Activated CD8-positive, alpha-beta memory T cell treated with anti-CD3 and anti-CD28 coated beads for 4 hours (primary cell): ENCODE measurements at places on chromosomes 1 and 21.
A peak's percentile ranks its signal among the peaks of the same experiment; 100 is the strongest.

- DNase-seq: no peak
Observed at GRCh38 chr1:113226148-113226547, 153.2 kb downstream of the LRIG2 start.

GRCh38 chr1:227947676-227948492, at the start of gene WNT9A:
Gene WNT9A, minus strand, starts transcription at chr1:227947932. Its CDS starts 45 bp downstream, at chr1:227947887.
- DNase-seq: no peak

DNA sequence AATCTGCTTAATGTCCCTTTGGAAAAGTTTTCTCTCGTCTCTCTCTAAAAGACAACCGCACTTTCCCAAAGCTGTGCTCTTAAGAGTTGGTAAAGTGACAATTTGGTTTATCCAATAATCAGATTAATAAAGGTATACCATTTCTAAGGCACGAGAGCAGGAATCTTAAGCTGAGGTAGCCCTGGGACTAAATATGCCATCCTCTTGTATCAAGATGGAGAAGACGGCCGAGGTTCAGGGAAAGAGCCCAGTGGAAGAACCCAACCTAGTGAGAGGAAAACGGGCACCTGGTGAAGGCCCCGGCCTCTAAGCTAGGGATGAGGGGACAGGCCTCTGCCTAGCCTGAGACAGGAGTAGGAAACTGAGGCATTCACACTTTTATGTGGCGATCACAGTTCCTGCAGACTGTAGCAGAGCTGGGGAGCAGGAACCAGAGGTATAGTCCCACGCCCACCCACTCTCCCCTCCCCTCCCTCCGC, 334 bp upstream of the SARS1 start:
- DNase-seq: no peak

- no peak for DNase-seq
Observed at GRCh38 chr1:205813755-205814058, 709 bp upstream of the SLC41A1 start.

DNA sequence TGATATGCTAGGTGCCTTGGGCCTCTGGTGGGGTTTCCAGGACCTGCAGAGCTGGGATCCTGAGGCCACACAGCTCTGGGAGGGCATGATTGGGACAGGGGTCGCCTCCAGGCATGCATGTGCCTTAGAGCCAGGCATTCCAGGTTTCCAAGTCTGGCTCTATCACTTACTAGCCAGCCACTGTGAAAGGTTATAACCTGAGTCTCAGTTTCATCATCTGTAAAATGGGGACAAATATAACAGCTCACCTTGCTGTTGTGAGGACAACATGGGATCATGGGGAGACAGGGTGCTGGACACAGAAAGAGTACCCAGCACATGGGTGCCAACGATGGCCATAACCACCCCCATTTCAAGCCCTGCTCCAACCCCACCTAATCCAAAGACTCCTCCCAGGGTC, 2.7 kb downstream of the CHI3L1 start:
- DNase-seq: no peak

- no peak for DNase-seq
Observed at GRCh38 chr1:2443277-2444137, 31.1 kb upstream of the PEX10 start.

DNA sequence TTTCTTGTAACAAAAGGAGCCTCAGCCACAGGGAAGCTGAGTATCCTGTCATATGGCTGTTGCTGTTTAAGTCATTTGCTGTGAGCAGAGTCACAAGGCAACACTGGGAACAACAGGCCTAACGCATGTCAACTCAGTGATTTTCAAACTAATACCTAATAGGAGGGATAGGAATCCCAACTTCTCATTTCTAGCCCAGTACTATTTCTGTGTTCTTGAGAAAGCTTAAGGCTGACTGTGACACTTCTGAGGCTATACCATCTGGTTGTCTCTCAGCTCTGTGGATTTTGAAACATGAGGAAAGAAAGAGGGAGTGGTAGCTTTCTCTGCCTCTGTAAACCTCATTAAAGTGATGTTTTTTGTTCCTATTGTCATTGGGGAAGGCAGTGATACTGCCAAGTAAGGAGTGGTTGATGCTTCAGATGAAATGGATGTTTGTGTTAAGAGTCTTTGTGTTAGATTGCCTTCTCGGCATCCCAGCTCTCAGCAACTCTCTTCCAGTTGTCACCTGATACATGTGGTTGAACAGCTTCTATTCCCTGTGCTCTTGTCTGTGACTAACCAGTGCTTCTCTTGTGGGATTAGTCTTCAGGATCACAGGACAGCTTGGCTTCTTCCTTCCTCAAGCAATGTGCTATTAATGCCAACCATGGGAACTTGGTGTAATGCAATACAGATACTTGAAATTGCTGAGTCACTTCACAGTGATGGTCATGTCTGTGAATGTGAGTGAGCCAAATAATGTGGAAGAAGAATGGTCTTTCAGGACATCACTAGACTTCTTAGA, 166.8 kb upstream of the IVNS1ABP start:
- no peak for DNase-seq

- no peak for DNase-seq
Observed at GRCh38 chr1:155339515-155340097, 18.9 kb downstream of the RUSC1 start.

DNA sequence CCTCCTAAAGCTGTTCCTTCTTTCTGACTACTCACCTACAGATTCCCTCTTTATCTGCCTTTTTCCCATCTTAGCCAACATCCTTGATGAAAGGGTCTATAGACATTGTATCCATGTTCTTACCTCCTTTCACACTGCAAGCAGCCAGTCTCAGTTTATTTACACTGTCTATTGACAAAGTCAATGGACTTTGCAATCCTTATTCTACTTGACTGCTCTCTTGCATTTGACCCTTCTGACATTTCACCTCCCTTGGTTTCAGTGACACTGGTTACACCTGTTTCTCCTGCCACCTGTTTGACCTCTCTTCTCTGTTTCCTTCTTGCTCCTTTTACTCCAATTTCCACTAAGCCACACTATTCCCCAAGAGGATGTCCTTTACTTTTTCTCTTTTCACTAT, 224.0 kb upstream of the SNX7 start:
- DNase-seq: no peak

DNA sequence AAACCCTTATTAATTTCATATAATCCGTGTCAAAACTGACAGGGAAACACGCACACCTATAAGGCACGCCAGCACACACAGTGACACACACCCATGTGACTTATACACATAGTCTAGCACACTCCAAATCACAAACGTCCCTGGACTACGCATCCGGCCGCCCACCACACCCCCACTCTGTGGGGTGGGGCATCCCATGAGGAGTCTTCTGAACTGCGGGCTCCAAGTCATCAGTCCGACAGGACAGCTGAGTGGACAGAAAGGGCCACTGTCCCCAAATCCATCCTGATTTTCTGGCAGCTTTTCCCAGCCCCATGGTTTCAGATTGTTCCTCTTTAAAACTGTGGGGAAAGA, 829 bp downstream of the PEA15 start:
- DNase-seq: peak; percentile 24

DNA sequence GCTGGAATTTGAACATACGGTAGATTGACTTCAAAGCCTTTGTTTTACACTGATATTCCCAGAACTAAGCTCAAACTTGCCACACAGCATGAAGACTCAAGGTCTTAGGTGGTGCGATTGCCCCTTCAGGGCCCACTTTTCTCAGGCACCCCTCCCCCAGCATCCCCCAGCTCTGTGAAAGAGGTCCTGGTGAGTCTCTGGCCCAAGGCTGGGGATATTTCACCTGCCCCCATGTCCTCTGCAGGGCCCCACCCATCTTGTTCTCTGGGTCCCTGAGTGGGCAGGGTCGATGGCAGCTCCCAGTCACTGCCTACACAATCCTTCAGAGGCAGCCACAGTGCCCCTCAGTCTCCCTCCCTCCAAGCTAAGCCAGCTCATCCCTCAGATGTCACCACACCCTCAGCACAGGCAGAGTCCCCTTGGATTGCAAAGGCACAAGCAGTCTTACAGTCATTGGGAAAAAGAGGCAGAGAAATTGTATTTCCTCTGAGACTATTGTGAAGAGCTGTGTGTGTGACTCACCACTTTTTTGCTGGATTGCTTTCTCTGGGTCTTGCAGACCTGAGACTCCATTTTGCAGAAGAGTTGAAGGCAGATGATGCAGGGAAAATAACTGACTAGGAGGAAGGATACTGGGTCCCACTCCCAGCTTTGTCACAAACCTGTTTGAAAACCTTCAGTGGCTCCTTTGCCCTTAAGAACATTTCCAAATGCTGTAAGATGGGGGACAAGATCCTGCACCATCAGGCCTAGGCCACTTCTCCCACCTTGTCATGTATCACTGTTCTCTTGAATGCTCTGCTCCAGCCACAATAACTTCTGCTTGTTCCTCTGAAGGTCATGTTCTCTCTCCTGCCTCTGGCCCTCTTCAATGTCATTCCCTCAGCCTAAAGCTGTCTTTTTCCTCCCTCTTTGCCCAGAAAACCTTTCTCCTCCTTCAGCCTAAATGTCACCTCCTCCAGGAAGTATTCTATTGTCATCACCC, 119.1 kb upstream of the GRIK3 start:
- no peak for DNase-seq

DNA sequence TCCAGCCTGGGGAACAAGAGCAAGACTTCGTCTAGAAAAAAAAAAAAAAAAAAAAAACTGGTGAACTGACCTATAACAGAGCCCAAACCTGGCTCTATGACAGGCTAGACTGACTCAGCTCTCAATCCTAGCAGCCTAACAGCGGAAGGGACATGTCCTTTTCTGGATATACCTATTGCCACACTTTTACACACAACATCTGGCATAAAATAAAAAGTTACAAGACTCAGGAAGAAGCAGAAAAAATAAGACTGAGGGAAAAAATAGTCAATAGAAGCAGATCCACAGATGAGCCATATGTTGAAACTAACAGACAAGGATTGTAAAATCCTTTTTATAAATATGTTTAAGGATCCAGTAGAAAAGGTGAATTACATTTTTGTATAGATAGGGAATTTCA, 57.5 kb upstream of the IPO9 start:
- no peak for DNase-seq

- no peak for DNase-seq
Observed at GRCh38 chr1:195173753-195174152, 1434.5 kb downstream of the KCNT2 start.

DNA sequence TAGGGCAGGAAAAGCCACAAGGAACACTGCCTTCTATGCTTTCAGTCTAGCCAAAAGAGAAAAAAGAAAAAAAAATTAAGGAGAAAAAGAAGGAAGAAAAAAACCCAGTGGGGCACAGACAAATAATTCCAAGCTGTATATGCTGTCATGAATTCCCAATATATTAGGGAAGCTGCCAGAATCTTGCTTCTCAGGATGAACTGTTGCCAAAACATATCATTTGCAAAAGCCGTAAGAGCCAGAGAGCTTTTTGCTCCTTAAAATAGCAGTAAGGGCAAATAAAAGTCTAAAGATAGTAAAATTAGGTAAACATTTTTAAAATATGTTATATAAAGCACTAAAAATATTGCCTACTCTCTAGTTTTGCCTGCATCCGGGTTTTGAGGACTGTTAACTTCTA, 52.1 kb downstream of the PGM1 start:
- DNase-seq: no peak

DNA sequence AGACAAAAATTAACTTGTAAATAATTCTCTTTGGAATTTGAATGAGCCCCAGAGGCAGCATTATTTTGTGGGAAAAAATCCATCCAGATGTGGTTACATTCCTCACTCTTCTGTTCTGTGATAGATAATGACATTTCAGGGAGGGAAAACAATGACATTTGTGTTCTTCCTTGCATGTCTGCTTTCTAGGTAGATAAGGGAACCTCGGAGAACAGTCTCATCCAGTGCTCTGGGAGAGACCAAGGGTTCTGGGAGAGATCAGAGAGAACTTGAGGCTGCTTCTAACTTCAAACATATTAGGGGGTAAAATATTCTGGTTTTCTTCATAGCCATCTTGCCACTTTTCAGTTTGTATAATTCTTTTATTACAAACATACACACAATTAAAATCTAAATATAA, 269.2 kb downstream of the NEGR1 start:
- no peak for DNase-seq

- DNase-seq: no peak
Observed at GRCh38 chr1:77888081-77888780, at the start of gene NEXN. Gene NEXN, plus strand, starts transcription at chr1:77888624. Its CDS starts 27,483 bp downstream, at chr1:77916107.

DNA sequence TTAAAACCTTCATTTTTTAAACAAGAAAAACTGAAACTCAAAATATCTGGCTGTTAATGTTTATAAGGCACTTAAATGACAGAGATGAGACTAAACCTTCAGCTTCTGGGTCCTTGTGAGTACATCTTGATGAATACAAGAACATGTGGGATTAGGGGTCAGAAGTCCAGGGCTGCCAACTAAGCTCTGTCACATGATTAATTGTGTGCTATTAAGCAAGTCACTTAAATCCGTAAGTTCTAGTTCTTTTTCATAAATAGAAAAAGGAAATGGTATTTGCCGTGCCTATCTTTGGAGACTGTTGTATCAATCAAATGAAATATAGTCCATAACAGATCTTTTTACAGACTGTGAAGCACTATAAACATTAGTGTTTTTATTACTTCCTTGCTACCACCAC, 43.2 kb upstream of the KCTD3 start:
- no peak for DNase-seq
